ENCODE measurements at places on chromosomes 1 and 21.

GRCh38 chr1:121458291-121459048, 273.7 kb downstream of the SRGAP2C start:
- no peak for DNase-seq

DNA sequence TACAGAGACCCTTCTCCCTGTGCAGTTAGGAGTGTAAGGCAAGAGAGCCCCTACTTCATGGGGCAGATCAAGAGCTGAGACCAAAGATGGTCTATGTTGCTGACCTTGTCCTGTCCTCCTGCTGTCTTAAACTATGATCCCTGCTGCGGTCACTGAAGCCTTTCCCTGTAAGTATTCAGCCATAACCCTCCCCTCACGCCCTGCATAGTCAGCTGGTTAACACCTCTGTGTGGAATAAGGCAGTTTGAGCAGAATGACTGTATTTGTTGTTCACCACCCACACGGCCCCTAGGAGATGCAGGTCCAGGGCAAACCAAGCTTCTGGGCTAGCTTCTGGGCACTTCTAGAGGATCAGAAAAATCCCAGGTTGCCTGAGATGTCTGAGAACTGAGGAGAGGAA, 356 bp downstream of the TSPAN1 start:
- no peak for DNase-seq

GRCh38 chr21:31801551-31802219, 69.8 kb upstream of the SCAF4 start:
- DNase-seq, result no peak

DNA sequence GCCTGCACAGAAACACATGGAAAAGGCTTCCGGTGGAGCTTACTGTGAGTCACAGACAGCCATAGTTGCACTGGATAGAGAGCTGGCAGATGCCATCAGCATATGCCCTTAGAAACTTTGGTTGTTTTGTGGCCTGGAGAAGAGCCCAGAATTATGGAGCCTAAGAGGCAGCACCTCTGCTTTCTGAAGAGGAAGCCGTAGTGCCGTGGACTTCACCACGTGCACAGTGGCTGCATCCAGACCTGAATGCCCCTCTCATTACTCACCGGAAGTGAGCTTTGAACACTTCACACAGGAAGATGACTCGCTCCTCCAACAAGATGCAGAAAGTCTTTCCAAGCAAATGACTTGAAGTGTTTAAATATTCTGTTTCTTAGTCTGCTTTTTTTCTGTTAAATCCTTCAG, 28.4 kb downstream of the JUN start:
- no peak for DNase-seq

GRCh38 chr1:145997016-145997717, 788 bp upstream of the TXNIP start:
- no peak for DNase-seq

DNA sequence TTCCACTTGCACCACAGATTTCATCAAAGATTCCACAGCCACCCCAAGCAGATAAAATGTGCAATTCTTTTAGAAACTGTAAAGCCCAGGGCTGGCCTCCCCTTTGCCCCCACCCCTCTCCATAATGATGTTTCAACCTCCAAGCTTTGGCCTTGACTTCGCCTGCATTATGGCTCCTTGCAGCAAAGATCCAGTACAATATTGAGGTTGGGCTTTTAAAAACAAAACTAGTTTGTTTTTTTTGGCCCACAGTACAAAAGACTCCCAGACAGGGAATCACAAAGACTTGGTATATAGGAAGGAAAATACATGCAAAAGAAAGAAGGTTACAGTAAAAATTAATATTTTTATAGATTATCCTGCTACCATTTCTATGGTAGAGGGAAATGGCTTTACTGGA, 356.5 kb upstream of the PTBP2 start:
- DNase-seq, result no peak

DNA sequence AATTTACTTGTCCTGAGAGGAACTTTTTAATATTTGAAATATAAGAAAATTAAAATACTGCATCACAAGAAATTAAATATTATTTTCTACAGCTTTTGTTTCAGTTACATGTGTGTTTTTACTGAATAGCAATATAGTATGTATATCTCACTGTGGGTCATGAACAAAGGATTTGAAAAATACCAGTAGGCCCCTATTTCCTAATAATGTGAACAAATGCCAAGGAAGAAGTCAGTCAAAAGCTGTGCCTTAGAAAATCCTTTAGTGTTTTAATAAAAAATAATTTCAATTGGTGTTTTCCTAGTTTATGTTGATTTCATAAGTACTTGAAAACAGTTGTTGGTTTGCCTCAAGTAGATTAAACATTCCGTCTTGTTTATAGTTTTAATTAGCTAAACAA, 46.7 kb downstream of the SMYD3 start:
- DNase-seq, result no peak

DNA sequence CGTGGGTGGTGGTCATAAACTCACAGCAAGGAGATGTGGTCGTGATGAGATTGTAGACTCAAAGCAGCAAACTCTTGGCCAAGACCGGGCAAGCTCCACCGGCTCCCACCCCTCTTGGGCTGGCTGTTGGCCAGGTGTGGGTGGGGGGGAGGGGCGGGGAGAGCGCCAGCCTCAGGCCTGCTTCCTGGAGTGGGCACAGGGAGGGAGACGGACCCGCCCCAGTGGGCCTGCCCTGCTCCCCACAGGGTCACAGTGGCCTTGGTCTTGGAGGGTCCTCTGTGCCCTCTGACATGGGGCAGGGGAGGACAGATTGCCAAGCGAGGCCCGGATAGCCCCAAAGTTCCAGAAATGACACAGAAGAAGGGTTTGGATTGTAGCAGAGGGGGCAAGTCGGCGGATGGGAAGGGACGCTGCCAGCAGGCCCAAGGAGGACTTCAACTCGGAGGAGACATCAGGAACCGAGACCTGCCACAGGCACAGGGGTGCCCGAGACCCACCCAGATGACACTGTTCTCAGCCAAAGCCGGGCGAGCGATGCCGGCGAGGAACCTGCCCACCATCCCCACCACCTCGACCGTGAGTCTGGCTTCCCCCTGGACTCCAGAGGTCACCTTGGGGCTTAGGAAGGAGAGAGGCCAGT, 85.4 kb upstream of the ACTRT2 start:
- no peak for DNase-seq

DNA sequence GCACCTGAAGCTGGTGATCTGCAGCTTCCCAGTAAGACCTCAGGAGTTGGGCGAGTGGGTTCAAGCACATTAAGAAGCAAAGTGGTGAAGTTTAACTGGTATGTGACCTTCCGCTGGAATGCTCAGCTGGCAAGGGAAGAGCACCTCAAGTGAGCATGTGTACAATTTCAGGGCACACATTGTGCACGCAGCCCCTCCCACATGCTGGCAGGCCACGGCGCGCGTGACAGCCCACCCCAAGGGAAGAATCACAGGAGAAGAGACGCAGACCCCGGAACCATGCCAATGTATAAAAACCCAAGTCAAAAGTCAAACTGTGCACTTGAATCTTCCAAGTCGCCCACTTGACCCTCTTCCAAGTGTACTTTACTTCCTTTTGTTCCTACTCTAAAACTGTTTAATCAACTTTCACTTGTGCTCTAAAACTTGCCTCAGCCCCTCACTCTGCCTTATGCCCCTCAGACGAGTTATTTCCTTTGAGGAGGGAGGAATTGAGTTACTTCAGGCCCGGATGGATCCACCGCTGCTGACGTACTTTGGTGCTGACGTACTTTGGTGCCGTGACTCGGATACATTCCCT, 20.0 kb downstream of the LRRC3 start:
- no peak for DNase-seq

GRCh38 chr1:78607334-78607927, 12.8 kb upstream of the IFI44L start:
- no peak for DNase-seq

- no peak for DNase-seq
These were observed 183.5 kb downstream of the BRINP2 start for GRCh38 chr1:177354247-177354646.

DNA sequence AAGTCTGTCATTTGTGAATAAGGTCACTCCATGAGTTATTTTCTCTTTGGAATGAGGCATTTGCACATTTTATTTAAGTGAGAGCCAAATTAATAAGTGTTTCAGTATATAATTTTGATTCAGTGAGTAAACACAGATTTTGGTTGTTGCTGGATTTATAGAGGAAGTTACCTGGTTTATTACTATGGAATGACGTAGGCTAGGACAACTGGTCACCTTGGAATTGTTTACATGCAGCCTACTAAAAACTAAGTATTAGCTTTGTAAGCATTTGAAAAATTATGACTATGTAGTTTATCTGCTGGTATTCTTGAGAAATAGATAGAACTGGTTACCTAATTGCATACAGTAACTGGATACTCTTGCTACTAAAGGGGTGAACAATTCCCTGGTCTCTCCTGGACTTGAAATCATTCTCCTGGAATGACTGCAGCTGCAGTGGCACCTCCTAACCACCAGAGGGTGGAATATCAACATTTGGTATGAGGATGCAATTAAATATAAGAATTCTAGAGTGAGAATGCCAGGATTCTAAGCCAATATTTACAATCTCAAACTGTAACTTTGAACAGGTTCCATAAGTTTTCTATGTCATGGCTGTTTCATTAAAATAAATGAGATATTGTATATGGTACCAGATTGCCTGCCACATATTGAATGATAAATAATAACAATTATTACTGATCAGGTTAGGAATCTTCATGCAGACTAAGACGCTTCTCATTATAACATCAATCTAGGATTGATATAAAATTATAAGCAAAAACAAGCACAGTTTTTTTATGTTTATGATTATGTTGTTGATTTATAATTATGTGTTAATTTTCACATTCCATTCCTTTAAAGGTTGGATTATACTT, 3.5 kb upstream of the KRTAP27-1 start:
- DNase-seq, result no peak

DNA sequence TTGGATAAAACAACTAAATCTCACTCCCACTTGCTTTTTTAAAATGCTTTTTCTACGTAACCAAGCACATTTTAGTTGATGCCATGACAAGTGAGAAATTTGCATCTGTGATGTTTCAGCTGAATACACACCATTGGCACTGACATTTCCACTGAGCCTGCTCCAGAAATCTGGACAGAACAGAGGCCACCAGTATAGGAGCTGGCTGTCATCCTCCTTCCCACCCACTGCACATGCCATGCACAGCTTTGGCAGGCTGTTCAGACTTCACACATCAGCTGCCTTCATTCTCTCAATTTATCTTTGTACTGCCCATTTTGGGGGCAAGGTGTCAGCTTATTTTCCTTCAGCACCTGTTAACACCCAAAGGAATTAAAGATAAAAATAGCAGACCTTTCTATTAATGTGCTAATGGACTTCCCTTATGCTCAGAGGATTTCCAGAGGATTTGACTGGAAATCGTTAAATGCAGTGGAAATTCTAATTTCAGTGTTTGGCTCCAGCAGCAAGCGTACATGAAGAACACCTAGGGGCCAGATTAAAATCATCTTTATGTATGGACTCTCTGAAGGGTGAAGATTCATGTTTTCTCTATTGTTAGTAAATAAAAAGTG, 12.9 kb upstream of the PODN start:
- DNase-seq, result no peak

DNA sequence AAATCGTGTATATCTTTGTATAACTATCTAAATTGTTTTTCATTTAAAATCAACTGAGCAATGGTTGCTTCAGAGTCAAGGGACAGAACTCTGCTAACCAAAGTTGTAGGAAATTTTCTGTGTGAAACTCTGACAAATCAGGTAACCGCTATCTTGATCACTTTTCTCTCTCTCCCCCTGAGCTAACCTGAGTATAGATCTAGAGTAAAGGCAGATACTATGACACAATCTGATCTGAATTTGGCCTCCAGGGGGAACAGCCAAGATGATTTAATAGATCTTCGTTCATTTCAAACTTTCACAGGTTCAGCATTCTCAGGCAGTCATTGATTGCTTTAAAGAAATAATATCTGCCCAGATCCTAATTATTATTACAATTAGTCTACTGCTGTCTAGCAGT, 472.8 kb downstream of the NUF2 start:
- DNase-seq, result no peak

DNA sequence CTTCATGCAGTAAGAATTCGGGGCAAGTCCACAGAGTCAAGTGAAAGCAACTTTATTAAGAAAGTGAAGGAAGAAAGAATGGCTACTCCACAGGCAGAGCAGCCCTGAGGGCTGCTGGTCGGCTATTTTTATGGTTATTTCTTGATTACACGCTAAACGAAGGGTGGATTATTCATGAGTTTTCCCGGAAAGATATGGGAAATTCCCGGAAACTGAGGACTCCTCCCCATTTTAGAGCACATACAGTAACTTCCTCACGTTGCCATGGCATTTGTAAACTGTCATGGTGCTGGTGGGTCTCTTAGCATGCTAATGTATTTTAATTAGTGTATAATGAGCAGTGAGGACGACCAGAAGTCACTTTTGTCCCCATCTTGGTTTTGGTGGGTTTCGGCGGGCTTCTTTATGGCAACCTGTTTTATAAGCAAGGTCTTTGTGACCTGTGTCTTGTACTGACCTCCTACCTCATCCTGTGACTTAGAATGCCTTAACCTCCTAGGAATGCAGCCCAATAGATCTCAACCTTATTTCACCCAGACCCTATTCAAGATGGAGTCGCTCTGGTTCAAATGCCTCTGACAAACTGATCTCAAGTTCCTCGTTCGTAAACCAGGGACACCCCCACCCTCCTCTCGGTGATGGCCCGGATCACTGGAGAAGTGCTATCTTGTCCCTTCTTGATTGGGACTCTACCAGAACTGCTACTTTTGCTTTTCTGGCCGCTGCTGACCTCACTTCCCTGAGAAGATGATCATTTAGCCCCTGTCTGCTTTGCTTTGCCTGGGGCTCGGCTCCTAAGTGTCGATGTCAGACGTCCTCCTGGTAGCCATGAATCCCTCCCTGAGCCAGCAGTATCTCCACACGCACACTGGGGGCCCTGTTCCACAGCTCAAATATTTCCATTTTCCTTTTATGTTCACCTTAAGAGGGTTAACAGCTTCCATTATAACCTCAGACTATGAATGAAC, 48.8 kb downstream of the CLSTN1 start:
- no peak for DNase-seq

DNA sequence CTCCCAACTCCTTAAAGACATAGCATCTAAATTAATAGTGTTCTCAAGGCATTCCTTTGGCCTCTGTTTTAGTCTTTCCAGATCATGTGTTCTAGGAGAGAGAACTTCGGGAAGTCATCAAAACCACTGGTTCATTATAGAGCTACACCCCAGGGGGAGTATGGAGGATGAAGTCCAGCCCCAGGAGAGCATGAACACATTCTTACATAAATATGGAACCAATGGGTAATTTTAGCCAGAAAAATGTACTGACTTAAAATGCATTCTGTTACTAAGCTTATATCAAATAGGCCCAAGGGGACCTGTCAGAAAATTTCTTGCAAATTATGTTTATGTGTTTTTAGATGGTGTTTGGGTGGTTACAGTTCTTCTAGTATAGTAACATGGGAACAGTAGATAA, 165.2 kb downstream of the NTMT2 start:
- no peak for DNase-seq

- no peak for DNase-seq
These were observed 124.9 kb upstream of the BACE2 start for GRCh38 chr21:41043014-41043413.

DNA sequence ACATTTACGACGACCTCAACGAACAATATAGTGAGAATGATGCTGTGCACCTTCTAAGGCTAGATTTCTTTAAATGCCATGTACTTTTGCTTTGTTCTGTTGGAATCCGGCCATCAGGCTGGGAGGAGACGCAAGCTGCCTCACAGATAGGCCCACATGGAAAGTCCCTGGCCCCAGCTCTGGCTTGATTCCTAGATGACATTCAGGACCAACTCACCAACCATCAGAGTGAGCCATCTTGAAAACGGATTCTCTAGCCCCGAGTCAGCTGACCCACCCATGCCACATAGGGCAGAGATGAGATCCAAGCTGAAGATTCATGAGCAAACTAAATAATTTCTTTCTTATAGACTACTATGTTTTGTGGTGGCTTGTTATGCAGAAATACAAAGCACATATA, 164.4 kb downstream of the ZNF281 start:
- no peak for DNase-seq

GRCh38 chr1:182570611-182570970, 18.5 kb downstream of the RNASEL start:
- DNase-seq, result no peak

Data from hypothalamus (tissue), 51 donors.